Pericardium fibroblast (primary cell): ENCODE measurements at places on chromosomes 3 and 15. TPM values are rescaled to one million over a fixed set of nuclear protein-coding genes. Genes with fewer than 3 reads are reported as not detected.

Gene BCHE
- 28.5 and 54.6 TPM in 2 replicates for total RNA-seq

Gene MAGEF1
- 21.0 and 21.6 TPM in 2 replicates for total RNA-seq

Gene ALPK3
- total RNA-seq: 0.12 and 0.51 TPM in 2 replicates

Gene CD80
- under 0.01 TPM in 1 of 2 replicates, not detected in the other for total RNA-seq

Gene ARPP19
- 59.0 and 76.4 TPM in 2 replicates for total RNA-seq

Gene XCR1
- not detected in 2 replicates for total RNA-seq

Gene EXD1
- total RNA-seq: not detected in 2 replicates

Gene SPINK8
- not detected in 2 replicates for total RNA-seq

Gene ATP2B2
- not detected in 2 replicates for total RNA-seq

Gene SGO1
- 0.47 and 1.4 TPM in 2 replicates for total RNA-seq
